HS-27A (cell line): ENCODE measurements at places on chromosomes 1 and 21.

DNA sequence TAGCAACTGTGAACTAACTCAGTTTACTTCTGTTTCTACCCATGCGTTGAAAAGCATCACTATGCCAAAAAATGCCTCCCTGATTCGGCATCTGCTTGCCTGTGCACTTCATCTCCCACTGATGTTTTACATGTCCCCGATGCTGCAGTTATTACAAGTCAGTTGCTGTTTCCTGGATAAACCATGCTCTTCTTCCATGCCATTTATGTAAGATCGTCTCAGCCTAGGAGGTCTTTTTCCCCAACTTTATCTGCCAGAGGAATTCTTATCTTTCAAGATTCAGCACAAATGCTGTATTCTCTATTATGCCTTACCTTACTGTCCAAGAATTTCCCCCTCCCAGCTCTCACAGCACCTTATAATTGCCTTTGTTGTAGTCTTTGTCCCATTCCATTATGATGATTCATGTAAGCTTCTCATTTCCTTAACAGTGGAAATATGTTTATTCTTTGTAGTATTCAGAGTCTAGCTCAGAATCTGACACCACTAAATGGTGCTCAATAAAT lies 30.0 kb downstream of the PRKACB start:
- DNase-seq: peak; percentile 36

GRCh38 chr1:90204023-90204590 lies 209.2 kb downstream of the ZNF326 start:
- DNase-seq: no peak

GRCh38 chr1:189859385-189859977 lies 618.2 kb downstream of the BRINP3 start:
- no peak for DNase-seq

DNA sequence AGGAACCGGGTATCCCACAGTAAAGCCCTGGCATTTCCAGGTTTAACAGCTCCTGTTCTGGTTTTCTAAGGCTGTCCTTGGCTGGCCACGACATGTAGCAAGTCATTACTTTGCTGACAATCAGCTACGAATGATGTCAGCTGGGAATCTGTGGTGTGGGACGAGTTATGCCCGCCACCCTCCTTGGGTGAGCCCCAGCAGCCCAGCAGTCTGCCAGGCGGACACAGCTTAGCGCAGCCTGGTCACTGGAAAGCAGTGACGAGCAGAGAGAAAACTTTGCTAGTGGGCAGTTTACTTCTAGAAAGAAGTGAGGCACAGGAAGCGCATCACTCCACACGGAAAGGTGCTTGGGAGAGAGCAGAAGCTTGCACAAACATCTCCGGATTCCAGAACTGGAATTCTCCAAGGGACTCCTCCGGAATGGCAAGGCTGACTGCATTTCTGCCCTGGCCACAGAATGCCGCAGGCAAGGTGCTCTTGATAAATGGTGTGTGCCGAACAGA lies 15.5 kb upstream of the ZNF436 start:
- no peak for DNase-seq

GRCh38 chr1:172149346-172149745 lies 271.1 kb upstream of the C1orf105 start:
- no peak for DNase-seq

GRCh38 chr1:232451506-232451905 lies 178.4 kb downstream of the SIPA1L2 start:
- no peak for DNase-seq

DNA sequence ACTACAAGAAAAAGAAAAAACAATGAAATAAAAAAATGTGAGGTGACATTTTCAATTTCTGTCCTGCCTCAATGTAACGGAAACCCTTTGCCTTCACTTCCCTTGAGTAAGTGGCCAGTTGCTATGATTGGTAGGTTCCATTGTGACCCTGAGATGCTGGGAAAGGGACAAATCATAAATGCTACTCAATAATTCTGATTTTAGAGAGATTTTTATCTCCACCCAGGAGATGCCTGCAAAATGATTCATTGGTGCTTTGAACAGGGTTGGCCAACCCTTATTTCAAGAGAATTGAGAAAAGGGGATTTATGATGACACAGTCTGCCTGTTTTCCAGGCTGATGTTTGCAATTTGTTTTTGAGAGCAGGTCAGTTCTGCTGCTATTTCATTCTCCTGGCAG lies 22.5 kb downstream of the XCL1 start:
- DNase-seq: no peak

GRCh38 chr21:37380349-37381323 lies 14.1 kb downstream of the DYRK1A start:
- DNase-seq: no peak

DNA sequence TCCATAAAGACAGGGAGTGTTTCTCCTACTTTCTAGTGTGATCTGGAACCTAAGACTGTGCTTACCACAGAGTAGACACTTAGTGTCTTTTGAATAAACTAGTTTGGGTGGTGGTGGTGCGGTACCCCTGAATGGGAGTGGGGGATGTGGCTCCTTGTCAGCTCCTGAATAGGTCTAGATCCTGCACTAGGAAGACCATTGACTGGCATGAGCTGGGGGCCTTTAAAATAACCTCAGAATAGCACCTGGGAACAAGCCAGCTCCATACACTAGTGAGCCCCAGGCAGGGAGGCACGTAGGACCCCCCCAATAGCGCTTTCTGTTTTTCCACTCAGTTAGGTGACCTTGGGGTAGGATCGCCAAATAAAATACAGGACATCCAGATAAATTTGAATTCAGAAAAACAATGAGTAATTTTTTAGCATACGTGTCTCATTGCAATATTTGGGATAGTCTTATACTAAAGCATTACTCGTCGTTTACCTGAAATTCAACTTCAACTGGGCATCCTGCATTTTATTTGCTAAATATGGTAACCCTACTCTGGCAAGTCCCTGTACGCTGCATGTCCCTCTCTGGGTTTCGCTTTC lies 45.6 kb downstream of the AZIN2 start:
- DNase-seq: no peak

GRCh38 chr21:46021978-46022544 lies 40.5 kb downstream of the COL6A1 start:
- DNase-seq: no peak

DNA sequence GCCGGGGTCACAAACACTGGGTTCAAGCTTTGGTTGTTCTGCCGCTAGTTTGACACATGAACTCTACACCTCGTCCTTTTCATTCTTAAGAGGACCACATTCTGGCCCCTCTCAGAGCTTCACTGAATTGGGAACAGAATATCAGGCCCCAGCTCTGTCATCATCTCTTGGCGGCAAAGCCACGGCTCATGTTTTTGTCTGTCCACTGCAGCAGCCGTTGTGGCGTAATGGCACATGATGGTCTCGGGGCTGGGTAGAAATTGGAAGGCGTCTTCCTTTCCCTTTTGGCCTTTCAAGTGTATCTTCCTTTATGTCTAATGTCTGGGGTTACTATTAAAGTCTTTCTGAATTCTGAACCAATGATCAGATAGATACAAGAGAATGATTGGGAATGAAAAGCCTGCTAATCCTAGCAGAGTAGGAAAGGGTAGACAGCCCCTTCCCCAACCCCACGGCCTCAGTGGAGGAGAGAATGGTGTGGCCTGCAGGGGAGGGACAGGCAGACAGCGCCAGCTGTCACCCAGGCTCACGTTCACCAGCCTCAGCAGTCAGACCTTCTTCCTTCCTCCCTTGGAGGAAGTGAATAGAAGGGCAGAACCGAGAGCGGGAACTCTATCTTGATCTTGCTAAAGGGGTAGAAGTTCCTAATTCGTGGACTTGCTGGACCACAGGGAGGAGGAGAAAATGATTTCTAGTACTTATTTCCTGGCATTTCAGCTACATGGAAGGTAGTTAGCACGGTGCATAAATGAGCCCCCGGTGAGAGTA lies 498.1 kb downstream of the KIF26B start:
- DNase-seq: no peak

GRCh38 chr1:158204458-158204827 lies 23.7 kb downstream of the CD1D start:
- no peak for DNase-seq

- no peak for DNase-seq
Observed at GRCh38 chr21:28798798-28799197, 193.9 kb downstream of the LTN1 start.

- DNase-seq: no peak
Observed at GRCh38 chr1:77970192-77970591, 8.7 kb downstream of the FUBP1 start.

- no peak for DNase-seq
Observed at GRCh38 chr1:221753828-221754188, 11.9 kb upstream of the DUSP10 start.

DNA sequence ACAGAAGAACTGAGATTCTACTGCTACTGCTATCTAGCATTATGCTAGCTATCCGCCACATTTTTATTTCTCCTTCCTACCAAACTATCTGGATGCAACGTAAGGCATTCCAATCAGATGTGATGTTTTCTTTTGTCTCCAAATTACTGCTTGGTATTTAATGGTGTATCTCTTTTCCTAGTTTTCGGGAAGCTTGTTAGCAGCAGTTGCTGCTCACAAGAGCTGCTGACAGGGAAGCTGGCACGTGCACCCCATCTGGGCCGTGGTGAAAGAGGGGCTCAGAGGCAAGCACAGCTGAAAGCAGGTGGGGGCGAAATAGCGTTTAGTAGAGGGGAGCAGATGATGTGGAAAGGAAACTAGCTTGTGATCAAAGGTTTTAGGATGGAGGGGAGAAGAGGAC lies 57.3 kb downstream of the JAK1 start:
- no peak for DNase-seq

GRCh38 chr1:183918589-183918988 lies 113.7 kb downstream of the RGL1 start:
- no peak for DNase-seq

DNA sequence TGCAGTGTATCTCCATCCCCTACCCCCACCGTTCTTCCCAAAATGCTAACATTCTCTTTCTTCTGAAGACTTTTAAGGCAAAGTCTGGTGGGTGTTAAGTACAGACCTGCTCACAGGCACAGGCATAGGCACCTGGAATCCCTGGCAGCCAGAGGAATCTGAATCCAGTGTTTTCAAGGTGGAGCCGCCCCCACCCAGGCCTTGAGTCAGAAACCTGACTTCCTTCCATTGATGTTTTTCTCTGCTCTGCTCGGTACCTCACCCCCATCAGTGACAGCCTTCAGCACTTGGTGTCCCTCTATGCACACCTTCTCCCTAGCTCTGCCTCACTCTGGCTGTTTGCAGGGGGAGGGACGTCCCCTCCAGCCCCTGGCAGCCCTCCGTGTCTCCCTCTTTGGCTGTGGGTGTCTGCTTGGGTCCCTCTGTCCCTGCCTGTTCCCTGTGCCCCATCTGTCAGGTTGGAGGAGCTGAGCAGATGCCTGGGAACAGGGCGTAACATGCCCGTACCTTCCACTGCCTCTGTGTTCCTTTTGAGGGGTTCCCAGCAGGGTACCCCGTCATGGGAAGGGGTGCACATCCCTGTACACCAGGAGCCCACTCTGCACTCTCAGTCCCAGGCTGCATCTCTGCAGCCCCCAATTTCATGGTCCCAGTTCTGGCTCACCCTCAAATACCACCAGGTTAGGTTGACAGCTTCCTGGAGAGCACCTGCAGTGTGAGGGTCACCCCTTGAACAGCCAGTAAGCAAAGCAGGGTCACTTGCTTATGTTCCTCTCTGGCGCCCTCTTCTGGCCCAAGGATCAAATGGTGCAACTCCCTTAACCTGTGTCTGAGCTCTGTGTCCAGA lies 6.7 kb downstream of the NCDN start:
- DNase-seq: peak; percentile 52

- peak; percentile 84 for DNase-seq
Observed at GRCh38 chr1:116115476-116116439, 4.6 kb downstream of the MAB21L3 start.

- no peak for DNase-seq
Observed at GRCh38 chr1:228407106-228408040, 738 bp upstream of the TRIM11 start.

GRCh38 chr1:220786337-220787068 lies at the start of gene MTARC1:
TSS of gene MTARC1 (plus strand) at chr1:220786913. CDS start at chr1:220786945, 32 bp downstream.
- DNase-seq: no peak

DNA sequence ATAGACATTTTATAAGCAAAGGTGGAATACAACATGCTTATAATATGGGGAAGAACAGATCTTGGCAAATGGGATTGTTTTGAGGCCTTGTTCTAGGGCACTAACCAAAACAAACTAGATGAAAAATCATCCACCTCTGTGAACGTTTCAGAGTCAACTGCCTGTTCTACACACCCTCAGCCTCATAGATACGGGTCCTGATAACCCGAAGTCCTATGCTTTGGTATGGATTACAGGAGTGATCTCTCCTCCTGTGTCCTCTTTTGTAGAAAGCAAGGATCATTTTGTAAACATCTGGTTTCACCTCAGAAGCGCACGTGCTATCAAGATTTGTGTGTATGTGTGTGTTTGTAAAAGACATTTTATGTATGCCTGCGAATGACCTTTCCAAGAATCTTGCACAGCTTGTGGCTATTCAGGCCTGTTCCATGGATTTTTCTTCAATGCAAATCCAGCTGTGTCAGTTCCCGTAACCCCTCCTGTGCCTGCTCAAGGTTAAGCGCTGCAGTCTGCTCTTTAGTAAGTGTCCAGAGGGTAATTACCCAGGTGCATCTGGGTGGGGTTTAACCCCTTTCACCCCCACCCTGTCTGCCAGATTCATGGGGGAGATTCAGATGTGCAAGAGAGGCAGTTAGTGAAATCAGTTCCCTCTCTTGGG lies 132.4 kb downstream of the ROR1 start:
- no peak for DNase-seq

GRCh38 chr1:194644528-194644927 lies 1458.1 kb upstream of the B3GALT2 start:
- DNase-seq: no peak

DNA sequence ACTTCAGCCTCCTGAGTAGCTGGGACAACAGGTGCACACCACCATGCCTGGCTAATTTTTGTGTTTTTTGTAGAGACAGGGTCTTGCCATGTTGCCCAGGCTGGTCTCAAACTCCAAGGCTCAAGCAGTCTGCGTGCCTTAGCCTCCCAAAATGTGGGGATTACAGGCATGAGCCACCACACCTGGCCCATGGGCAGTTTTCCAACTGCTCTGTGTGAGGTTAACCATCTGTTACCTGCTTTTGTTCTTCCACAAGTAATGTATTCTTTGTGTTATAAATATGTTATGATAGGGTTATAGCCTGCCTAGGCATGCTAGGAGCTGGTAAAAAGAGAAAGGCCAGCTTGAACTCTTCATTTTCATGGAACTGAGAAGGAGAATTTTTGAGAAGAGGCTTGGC lies 30.7 kb downstream of the TUFT1 start:
- DNase-seq: no peak

DNA sequence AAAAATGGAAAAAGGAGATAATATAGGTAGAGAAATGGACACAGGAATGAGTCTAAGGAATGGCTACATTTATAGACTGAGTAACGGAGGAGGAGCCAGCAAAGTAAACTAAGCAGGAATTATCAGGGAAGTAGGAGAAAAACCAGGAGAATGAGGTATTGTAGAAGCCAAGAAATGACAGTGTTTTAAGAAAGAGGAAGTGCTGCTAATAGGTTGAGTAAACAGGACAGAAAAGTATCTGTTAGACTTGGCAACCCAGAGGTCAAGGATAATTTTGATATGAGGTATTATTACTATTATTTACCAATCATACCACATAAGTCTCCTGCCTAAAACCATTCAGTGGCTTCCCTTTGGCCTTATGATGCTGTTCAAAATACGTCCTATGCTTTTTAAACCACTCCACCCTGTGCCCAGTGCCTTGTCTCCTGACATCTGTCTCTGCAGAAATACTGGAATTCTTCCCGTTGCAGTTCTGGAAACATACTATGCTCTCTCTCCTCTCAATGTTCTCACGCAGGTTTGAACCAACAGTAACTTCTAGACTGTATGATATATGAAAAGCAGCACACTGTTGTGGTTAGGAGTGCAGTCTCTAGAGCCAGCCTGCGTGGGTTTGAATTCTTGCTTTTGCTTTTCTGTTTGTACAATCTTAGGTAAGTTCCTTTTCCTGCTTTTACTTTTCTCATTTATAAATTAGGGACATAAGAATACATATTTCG lies 24.6 kb upstream of the NEK7 start:
- DNase-seq: no peak

- no peak for DNase-seq
Observed at GRCh38 chr1:229572286-229572685, 13.8 kb upstream of the ABCB10 start.
